Ovary (tissue), 10 donors: ENCODE measurements at places on chromosomes 11 and 22. TPM values are rescaled to one million over a fixed set of nuclear protein-coding genes. Genes with fewer than 3 reads are reported as not detected.

GRCh38 chr22:32776802-32777201, 24.7 kb upstream of the TIMP3 start:
- no peak for DNase-seq

Gene KMT2A
- 45.2 TPM for polyA plus RNA-seq

DNA sequence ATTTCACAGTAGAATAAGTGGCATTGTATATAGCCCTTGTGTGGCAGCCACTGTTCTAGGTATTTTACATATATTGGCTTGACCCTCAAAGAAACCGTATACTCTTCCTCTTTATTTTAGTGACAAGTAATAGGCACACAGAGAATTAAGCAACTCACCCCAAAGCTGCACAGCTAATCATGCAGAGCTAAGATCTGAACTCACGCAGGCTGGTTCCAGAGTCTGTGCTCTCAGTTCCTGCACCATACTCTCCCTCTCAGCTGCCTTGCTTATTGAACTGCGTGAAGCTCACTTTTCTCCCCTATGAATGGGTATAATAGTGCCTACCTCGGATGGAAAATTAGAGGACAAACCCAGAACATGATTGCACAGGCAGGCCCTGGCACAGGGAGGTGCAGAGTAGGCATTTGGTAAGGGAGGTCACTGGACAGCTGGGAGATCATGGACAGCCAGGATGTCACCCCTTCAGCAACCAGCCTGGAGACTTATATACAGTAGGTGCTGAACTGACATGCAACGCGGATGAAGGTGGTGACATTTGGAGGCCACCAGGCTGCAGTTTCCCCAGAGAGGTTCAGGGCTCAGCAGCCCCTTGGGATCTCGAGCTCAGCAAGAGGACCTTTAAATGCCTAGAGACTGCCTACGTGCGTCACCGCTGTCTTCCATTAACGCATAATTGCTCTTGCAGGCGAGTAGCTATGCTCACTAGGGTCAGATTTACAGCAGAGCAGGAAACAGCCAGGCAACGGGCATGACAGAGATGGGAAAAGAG, 78.4 kb upstream of the TP53I11 start:
- DNase-seq, result no peak

DNA sequence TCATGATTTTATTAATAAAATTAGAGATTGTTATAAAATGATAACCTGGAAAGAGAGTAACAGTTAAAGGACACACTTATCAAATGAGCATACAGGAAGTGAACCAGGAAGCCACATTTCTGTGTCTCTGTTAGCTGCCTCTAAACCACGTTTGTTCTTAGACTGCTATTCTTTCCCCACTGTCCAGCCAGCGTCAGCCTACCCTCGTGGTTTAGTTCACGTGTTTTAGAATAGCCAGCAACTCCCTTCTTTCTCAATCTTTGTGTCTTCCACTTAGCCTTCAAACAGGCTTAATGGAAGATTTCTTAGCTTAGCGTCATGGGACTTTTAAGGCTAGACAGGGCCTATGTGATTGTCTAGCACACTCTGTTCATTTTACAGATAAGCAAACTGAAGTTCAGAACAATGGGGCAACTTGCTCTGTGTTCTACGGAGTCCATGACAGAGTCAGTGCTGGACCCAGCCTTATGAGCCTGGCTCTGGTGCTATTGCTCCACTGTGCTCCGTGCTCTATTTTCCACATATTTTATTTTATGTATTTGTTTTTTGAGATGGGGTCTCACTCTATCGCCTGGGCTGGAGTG, 27.2 kb downstream of the GRAMD1B start:
- DNase-seq, result peak; percentile 43

DNA sequence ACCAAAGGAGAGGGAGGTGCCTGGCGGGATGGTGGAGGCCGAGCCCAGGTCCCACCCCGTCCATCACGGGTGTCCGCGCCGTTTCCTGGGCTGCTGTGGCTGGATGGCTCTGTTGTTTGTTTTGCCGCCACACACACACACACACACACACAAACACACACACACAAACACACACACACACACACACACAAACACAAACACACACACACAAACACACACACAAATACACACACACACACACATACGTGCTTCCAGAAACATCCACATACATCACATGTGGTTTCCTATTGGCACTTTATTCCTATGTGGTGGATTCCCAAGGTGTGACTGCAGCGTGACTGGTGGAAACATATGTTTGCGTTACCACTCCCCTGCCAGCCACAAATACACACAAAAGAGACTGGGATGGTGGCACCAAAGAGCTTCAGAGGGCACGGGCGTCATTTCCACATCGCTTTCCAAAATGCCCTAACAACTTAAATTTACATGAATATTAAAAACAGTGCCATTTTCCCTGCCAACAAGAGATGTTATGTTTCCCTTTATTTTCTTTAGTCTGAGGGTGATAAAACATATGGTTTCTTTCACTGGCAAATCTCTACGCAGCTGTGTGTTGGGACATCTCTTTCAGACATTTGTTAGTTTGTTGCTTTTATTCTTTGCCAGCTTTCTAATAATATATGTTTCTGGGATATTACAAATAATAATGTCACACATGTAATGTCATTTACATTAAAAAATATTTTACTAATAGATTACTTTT, 356.8 kb downstream of the BRD1 start:
- DNase-seq, result no peak

DNA sequence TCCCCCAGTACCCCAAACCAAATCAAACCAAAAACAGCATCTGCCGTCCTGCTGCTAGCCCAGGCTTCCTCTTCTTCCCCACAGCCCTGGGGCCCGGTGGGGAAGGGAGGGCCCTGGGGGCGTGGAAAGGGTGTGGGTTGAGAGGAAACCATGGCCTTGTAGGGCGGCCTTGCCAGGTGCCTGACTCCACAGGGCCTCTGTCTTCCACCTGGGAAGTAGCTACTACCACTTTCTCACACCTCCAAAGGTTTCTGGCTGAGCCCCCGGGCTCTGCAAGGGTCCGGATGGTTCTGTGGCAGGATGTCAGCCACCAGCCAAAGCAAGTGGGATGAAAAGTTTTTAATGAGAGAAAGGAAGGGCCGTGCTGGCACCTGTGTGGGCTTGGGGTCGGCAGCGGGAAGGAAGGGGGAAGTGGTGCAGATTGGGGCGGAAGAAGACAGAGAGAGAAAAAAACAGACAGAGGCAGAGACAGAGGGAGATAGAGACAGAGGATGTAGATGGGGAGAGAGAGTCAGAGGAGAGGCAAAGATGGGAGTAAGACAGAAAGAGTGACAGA, 10.5 kb downstream of the TPST2 start:
- no peak for DNase-seq

- no peak for DNase-seq
Measured at GRCh38 chr11:44607987-44608386, 42.5 kb downstream of the CD82 start.
